ENCODE measurements at places on chromosomes 1 and 21.

DNA sequence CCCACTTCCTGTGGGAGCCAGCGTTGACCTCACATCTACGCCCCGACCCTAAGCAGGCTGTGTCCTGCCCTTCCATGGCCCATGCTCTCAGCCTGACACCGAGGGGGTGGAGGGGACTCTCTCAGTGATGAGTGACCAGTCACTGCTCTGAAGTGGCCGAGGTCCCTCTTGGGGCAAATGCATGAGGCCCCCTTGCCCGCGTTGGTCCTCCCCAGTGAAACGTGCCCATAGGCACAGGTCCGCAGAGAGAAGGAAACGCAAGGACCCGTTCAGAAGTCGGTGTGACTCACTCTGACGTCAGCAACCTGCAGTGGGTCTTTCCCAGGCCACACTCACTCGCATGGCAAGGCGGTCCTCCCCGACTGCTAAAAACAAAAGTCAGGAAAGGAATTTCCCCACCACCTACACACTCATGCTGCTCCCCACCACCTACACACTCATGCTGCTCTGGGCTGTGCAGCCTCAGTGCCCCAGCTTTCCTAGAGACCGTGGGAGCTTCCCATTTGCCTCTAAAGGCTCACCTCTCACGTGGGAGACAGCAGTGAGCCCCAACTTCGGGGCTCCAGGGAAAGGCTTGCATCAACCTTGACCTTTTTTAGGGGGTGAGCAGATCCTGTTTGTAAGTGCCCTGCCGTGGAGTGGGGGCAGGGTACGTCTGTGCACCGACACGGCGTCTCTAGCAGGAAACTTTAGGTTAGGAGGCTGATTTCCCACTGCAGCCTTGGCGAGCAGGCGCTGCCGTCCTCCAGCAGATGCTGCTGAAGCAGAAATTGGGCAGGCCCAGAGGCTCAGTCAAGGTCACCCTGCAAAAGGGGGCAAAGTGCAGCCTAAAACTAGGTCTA is 11.4 kb downstream of the UBASH3A start:
- DNase-seq, result peak; percentile 94

DNA sequence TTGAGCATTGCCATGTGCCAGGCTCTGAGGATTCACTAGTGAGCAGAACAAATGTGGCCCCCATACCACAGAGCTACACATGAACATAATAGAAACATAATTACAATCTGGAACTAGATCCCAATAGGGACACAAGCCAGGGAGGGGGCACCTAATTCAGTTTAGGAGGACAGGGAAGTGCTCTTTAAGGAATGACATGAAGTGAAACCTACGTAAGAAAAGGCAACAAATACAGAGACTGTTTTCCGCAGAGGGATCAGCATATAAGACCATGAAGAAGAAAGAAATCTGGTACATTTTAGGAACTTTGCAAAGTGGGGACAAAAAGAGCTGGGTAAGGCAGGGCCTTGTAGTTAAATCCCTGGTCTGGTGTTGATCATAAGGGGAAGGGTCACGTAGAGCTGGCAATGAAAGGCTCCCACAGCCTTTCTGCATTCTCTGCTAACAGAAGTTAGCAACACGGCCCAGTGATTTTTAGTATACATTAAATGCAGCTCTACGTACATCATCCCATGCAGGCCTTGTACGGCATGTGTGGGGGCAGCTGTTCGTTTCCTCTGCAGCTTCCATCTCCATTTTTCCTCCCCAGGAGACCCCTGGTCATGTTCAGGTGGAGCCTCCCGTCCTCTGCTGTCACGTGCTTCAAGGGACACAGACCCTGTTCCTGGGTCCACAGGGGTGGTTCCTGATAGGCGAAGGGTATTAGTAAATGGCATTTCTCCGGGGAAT is 26.8 kb upstream of the SLC30A1 start:
- no peak for DNase-seq

DNA sequence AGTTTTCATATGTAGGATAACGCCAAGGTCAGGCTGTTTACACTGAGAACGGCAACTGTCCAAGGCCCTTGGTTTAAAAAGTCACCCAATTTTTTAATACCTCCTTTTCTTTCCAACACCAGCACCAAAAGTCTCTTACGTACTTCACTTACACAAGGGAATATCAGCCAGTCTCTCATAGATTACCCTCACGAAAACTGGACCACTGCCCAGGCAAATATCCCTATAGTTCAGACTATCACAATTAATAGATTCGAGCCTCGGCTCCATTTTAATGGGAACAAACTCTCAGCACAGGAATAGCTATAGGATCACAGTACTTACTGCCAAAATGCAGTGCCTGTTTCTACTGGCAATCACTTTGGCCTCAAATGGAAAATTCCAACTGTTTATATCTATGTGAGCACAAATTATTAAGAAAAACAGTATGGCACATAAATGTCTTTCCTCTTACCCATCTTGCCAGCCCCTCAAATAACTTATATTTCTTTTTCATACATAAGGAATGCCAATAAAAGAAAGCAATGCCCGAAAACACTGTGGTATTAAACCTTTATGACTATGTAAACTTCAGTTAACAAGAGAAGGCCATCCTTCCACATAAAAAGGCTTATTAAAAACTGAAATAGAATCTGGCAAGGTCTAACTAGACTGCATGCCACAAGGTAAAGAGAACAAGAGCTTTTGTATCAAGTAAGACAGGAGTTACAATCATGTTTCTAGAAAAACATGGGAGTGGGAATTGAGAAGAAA is 97.8 kb downstream of the SLC45A1 start:
- DNase-seq, result no peak

- no peak for DNase-seq
These were observed 1.3 kb downstream of the PLA2G2E start for GRCh38 chr1:19922015-19922688.

GRCh38 chr1:6044481-6045109 is 1.1 kb upstream of the KCNAB2 start:
- DNase-seq, result no peak

GRCh38 chr1:204286831-204287421 is 72.8 kb downstream of the PLEKHA6 start:
- DNase-seq, result no peak

GRCh38 chr1:167304165-167304564 is 83.5 kb downstream of the POU2F1 start:
- no peak for DNase-seq
